NCI-H226 (cell line): ENCODE measurements at places on chromosomes 5 and 9.

GRCh38 chr5:172145870-172146747 lies 41.9 kb downstream of the STK10 start:
- DNase-seq = no peak

DNA sequence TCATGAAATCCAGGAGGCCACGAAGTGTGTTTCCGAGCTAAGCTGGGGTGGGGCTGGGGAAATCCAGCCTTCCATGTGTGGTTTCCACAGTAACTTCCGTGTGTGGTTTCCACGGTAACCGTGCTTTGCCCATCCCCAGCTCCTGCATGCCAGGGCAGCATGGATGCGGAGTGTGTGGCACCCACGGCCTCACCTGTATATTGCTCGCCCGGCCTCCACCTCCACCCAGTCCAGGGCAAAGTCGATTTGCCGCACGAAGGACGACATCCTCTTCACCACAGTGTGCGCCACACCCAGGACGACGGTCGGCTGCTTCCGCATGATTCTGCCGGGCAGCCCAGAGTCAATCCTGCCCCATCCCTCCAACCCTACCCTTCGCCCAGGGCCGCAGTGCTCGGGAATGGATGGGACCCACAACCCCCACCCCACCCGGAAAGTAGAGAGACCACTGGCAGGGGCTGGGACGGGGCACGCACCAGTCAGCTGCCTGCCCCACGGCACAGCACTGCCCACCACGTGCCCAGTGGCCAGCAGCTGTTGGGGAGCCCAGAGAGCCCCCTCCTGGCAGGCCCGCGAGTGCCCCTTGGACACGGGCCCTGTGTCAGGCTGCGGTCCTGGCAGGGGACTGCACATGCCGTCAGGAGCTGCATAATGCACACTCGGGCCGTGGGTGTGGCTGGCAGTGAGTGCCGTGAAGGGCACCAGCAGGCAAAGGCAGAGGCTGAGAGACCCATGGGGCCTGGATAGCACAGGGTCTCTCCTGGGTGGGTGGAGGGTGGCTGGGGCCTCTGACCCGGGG lies 39.0 kb upstream of the NSMF start:
- DNase-seq = no peak

DNA sequence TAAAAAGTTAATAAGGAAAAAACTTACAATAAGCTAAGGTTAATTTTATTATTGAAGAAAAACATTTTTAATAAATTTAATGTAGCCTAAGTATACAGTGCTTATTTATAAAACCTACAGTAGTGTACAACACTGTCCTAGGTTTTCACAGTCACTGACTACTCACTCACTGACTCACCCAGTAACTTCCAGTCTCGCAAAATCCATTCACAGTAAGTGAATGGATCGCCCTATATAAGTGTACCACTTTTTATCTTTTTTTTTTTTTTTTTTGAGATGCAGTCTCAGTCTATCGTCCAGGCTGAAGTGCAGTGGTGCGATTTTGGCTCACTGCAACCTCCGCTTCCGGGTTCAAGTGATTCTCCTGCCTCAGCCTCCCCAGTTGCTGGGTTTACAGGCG lies 47.7 kb downstream of the FNIP1 start:
- DNase-seq = peak; percentile 22

DNA sequence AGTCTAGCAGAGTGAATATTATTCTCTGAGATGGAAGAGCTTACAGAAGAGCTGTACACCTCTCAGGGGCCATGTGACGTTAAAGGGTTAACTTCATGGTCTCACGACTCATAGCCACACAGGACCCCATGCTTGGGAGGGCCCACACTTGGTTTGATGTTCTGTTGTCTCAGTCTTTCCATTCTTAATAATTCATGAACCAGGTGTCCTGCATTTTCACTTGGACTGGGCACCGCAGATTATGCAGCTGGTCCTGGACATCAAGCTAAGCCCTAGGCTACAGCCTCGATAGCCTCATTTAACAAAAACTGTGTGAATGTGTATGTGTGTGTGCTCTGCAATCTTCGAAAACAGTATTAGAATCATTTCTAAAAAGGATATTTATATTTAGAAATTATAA lies 323.5 kb downstream of the PLK2 start:
- no peak for DNase-seq

GRCh38 chr9:86573886-86574285 lies 219.7 kb upstream of the TUT7 start:
- no peak for DNase-seq

- DNase-seq = no peak
Observed at GRCh38 chr9:116322521-116322920, 168.9 kb downstream of the PAPPA start.

GRCh38 chr9:83477571-83477970 lies 60.6 kb downstream of the FRMD3 start:
- DNase-seq = no peak

DNA sequence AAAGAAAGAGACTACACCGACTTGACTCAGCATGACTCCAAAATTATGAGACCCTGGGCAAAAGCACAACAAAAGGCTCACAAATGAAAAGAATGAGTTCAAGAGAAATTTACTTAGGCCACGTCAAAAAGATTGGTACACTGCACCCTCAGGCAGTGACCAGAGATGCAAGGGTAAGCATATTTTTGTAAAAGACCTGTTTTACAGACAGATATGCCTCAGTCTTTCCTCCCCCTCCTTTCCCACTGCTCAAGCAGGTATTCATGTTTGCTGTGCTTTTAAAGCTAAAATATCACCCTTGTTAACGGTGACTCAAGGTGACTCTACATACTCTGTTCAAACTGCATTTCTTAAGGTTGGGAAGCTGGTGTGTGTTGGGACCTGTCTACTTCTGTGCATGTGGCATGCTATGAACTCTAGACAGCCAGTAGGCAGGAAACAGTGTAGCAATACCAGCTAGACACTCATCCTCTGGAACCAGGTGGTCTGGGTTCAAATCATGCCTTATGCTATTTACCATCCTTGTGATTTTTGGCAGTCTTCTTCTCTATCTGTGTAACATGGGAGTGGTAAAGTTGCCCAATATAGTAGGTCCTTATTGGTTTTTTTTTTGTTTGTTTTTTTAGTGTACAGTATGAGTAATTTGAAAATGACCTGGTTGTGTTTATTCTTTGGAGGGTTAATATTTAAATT lies 98.7 kb downstream of the TLE4 start:
- no peak for DNase-seq

- DNase-seq = no peak
Observed at GRCh38 chr5:151597749-151598148, 6.6 kb upstream of the FAT2 start.

- no peak for DNase-seq
Observed at GRCh38 chr9:112570671-112571167, 84.1 kb downstream of the KIAA1958 start.

- DNase-seq = no peak
Observed at GRCh38 chr5:58759745-58760144, 176.9 kb downstream of the RAB3C start.

GRCh38 chr9:3475300-3476020 lies 50.3 kb downstream of the RFX3 start:
- DNase-seq = no peak

GRCh38 chr5:107670087-107670931 lies 428 bp downstream of the EFNA5 start:
- DNase-seq = no peak

DNA sequence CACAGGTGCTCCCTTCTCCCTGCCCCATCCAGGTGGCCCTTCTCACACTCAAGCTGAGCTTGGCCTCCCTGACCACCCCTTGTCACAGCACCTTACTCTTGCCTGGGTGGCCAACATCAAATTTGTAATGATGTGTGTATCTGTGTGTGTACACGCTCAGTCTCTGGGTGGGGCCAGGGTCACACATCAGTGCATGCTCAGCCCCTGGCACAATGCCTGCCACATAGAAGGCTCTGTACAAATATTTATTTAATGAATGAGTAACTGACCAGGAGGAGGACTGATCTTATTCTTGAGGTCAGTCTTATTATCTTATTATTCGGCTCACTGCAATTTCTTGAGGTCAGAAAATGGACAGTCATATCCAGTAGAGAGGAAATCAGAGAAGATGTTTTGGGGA lies 41.3 kb upstream of the HAND1 start:
- DNase-seq = peak; percentile 18

DNA sequence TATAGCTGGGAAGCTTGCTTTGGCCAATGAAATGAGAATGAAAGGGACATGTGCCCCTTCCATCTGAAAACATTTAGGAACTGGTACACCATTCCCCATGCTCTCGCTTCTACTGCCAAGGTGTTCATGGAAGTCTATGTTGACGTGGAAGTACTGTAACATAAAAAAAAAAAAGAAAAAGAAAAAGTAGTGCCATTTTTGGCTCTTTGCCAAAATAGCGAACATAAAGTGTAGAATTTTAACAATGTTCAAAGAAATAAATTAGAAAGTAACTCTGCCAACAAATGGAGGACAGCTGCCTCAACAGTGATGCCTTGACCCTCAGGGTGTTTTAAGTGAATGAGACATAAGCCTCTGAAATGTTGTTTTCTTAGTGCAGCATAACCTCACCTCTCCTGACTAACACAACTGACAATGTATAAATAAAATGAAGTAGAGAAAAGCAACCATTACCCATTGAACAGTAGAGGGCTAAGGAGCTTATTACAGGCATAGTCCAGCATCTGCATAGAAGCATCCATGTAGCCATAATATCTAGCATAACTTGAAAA lies 536.6 kb downstream of the DTWD2 start:
- DNase-seq = no peak

- DNase-seq = no peak
Observed at GRCh38 chr5:132270706-132271105, 13.2 kb downstream of the PDLIM4 start.

- DNase-seq = peak; percentile 82
Observed at GRCh38 chr9:127937388-127938297, at the start of gene DPM2. TSS of gene DPM2 (minus strand) at chr9:127937854. CDS start at chr9:127937820, 34 bp downstream.

- no peak for DNase-seq
Observed at GRCh38 chr9:113501129-113501686, 37.7 kb downstream of the RGS3 start.

DNA sequence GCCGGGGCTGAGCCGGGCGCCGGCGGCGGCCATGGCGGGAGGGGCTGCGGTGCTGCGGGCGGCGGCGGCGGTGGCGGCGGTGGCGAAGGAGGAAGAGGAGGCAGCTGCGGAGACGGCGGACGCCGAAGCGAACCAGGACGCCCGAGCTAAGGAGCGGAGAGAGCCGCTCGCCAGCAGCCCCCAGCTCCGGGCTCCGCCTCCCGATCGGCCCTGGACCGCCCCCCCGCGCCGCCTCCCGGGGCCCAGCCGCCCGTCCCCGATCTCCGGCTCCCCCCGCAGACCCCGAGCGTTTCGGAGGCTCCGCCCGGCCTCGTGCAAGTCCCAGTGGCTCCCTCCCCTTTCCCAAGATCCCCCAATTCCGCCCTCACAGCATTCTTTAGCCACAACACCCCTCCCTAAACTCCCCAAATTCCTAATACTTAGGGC lies at the start of gene ASTN2:
ASTN2 (minus strand) TSS at position 152 of the 426 bp plus-strand sequence; CDS start at position 33, 119 bp downstream.
- DNase-seq = no peak
